ENCODE measurements at places on chromosomes 5 and 9.

- no peak for DNase-seq
Observed at GRCh38 chr9:122904466-122904822, 715 bp downstream of the RC3H2 start.

DNA sequence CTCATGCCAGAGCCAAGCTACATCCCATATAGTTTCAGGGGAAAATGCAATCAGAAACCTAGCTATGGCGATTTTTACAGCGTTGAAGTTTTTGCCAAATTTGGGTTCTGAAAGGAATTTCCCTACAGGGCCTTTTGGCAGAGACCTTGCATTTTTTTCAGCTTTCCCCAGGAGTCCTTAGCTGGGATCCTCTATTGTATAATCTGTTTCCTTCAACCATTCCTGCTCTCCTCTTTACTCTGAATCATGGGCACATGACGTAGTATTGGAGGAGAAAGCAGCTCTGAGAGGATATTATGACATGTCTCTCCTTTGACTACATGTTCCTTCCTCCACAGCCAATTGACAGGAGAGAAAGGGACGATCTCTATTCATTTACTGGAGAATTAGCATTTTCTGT, 118.5 kb upstream of the ERCC6L2 start:
- no peak for DNase-seq

- DNase-seq = no peak
Observed at GRCh38 chr9:477193-477592, 262.5 kb downstream of the DOCK8 start.

- no peak for DNase-seq
Observed at GRCh38 chr5:96823900-96824380, 16.2 kb upstream of the ERAP1 start.

DNA sequence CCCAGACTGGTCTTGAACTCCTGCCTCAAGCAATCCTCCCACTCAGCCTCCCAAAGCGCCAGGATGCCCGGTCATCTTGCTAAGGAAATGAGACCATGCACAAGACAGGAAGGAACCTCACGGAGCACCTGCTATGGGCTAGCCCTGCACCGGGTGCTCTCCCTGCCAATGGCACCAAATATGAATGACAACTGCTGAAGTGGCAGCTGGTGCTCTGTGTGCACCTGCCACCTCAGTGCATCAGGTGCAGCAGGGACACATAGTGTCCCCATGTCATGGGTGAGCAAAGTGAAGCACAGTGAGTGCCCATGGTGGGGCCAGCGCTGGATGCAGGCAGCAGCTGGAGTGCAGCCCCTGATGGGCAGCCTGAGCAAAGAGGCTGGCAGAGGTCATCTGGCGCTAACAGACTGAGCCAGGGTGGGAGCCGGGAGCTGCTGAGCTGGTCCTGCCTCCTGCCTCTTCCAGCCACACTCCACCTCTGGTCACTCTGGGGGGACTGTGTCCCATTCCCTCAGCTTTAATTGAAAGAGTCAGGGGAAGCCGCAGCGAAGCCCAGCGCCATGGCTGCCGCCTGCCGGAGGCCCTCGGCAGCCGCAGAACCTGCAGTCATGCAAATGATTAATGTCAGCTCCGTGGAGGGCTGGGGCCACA, 46.4 kb downstream of the BARX1 start:
- DNase-seq = peak; percentile 25

DNA sequence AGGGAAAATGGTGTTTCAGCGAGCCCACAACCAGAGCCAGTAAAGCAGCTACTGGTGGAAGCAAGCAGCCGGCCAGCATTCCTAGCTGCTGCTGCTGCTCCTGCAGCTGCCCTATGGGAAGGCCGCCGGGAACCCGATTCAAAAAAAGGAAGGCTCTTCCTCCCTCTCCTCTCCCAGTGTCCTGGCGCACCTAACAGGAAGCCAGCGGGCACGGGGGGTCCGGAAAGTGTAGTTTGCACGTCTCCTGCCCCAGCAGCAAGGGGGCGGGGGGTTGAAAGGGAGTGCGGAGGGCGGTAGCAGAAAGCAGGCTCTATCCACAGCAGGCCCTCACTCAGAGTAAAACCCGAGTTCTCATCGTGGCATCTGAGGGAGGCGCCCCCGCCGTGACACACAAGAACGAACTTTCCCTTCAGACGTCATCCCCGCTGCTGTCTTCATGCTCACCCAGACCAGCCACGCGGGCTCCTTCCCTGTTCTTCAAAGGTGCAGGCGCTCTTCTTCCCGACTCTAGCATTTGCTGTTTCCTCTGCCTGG, 16.5 kb downstream of the GRXCR2 start:
- DNase-seq = no peak

DNA sequence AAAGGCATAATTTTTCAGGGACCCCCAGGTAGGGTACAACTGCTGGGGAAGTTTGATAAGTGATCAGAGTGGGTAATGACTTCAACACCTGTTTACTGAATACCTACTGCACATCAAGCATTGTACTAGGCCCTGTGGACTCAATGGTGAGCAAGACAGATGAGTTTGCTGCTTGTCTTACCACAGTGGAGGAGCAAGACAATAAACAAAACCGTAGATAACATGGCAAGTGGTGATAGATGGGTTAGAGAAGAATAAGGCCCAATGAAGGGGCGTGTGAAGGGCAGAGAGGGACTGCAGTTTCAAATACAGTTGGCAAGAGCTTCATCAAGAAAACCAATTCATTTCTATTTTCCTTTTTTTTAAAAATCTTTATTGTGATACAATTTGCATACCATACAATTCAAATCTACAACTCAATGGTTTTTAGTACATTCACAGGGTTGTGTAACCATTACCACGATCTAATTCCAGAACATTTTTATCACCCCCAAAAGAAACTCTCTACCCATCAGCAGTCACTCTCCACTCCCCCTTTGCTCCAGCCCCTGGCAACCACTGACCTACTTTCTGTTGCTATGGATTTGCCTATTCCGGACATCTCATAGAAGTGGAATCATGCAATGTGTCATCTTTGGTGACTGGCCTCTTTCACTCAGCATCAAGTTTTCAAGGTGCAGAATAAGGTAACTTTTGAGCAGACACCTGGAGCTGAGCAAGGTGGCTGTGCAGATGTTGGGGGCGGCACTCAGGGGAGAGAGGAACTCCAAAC, 31.9 kb upstream of the HAND1 start:
- DNase-seq = no peak

DNA sequence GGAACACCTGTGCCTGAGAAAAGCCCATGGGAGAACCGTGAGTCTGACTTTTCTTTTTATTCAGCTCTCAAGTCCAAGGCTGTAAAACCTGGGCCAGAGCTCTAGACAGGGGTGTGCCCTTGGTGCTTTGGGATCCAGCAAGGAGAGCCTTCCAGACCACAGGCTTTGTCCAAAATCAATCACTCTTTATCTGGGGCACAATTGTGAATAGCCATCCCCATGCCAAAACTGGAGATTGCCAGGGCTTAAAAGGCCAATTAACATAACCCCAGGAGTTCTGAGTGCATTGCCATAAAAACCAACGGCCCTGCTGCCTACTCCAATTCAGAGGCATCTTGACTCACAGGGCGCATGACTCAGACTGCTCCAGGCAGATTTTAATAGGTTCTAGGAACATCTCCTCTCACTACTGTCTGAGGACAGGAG, 391.8 kb downstream of the ARHGEF28 start:
- peak; percentile 43 for DNase-seq

- DNase-seq = no peak
Observed at GRCh38 chr9:21804331-21804730, 1.9 kb downstream of the MTAP start.

- no peak for DNase-seq
Observed at GRCh38 chr5:37208883-37209797, 40.0 kb downstream of the CPLANE1 start.

DNA sequence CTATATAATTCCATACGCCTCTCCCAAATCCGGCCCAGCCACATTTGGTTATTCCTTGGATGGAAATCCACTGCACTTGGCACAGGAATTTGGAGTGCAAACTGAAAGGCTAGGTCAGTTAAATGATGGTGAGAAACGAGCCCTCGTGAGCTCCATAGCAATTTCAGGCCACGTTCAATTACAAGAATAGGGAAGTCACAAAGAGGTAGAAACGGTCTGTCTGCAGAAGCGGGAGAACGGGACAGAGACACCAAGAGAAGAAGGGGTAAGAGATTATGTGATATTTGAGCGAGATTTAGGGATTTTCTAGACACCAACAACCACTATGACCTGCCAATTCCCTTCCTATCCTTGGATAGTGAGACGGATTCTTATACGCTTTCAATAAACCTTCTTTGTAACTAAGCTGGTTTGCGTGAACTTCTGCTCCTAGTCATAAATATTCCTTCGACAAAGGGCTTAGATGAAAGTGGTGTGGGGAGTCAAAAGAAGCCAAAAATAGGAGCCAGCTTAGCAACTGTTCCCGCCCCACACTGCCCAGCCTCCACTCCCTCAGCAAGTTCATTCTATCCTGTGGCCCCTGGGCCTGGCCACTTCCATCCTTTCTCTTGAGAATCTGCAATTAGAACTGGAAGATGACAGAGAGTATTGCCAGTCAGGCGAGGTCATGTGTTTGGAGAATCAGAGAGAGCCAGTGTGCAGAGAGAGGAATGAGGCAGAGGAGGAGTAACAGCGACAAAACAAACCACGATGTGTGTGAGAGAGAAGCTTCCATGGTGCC, 118.4 kb downstream of the ZNF608 start:
- DNase-seq = no peak

- no peak for DNase-seq
Observed at GRCh38 chr9:92616199-92616641, 53.7 kb downstream of the IPPK start.

GRCh38 chr9:101639785-101640665, 45.3 kb upstream of the PPP3R2 start:
- DNase-seq = no peak

DNA sequence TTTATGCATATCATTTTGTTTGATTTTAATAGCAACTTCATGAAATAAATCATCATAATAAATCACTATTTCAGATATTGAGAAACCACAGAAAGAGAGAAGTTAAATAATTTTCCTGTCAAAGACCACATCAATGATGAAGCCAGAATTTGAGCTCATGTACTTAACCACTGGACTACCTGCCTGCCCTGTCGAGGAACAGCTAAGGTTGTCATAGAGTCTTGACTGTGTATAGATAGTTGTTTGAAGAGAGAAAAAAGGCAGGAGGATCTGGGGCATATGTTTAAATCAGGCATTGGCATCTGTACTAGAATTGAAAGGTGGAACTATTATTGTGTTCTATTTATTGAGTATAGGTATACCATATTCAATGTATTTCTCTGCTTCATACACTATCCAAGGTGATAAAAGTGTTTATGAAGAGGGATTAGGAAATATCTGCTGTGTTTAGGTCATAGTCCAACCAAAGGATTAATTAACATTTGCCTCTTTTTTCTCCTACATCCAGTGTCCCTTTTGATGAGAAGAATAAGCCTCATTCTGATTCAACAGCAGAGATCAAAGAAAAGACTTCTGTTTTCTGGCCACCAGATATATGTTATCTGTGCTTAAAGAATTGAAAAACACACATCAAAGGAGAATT, 37.3 kb upstream of the CDKN2B start:
- DNase-seq = no peak

DNA sequence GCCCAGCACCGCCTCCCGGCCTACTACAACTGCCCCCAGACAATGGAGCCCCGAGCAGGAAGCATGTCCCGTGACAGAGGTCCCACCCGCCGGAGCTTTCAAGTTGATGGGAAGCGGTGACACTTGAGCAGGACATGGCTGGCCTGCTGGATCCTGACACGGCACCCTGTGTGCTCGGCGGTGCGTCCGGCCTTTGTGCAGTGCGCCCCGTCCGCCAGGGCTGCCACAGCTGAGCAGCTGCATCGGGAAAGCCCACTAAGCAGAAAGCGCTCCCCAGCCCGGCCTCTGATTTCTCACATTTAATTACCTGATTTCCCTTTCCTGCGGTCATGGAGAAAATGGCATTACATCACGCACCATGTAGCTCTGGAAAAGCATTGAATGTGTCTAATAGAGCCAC, 611.9 kb downstream of the IRX1 start:
- no peak for DNase-seq

DNA sequence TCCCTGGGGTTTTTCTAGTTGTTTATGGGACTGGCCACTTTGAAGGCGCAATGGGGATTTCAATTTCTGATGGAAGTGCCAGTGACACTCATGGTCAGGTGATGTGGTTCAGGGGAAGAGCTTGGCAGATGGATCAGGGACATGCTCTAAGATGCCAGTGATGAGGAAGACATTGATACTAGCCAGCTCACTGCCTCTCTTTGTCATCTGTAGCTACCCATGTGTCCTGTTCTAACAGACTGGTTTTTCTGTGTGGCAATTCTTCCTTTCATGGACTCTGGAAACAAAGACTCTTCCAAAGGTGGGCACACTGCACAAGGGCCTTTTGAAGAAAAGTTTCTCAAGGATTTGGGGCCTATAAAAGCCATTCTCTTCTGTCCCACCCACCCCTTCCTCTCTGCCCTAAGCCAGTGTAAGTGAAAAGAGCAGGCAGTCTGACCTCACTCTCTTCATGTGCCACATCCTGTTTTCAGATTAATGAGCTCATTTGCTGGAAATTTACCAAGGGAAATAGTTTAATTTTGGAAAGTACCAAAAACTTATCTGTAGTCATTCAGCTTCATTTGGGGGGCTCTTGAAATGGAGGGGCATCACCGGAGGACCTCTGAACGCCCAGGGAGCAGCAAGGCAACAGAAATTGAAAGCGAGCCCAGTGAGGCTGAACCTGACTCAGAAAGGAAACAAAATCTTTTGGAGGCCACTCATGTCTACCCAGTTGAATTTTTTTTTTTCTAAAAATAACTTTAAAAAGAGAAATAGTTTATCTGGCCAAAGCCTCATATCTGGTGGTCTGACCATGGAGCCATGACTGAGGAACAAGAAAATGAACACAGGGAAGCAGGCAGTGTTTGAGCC, 4.9 kb upstream of the TRAF1 start:
- no peak for DNase-seq

- no peak for DNase-seq
Observed at GRCh38 chr5:135921388-135921787, 25.7 kb upstream of the IL9 start.

- no peak for DNase-seq
Observed at GRCh38 chr9:110065532-110065931, 142.4 kb downstream of the C9orf152 start.

DNA sequence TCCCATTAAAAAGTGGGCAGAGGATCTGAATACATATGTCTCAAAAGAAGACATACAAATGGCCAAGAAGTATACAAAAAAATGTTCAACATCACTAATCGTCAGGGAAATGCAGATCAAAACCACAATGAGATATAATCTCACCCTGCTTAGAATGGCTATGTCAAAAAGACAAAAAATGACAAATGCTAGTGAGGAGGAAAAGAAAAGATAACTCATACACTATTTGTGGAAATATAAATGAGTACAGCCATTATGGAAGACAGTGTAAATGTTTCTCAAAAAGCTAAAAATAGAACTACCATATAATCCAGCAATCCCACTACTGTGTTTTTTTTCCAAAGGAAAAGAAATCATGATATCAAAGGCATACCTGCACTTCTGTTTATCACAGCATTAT, 450.7 kb downstream of the EFNA5 start:
- DNase-seq = no peak

Measured in NCI-H2081 treated with DMSO at 0.1 percent for 48 hours (cell line).